Endothelial cell (in vitro differentiated cells): ENCODE measurements at places on chromosomes 16 and 17. TPM values are rescaled to one million over a fixed set of nuclear protein-coding genes. Genes with fewer than 3 reads are reported as not detected.

SEPTIN1 gene
- 1.6 TPM for total RNA-seq

ACE gene
- total RNA-seq: 44.8 TPM

- peaks cover 12% of the 10 kb centered on the region for H3K27me3 ChIP-seq
- no peak for DNase-seq
- peaks cover 8% of the 10 kb centered on the region for H3K36me3 ChIP-seq
- peaks cover 2% of the 10 kb centered on the region for H3K4me1 ChIP-seq
- no peak overlapping the region for H3K27ac ChIP-seq
- no peak overlapping the region for H3K4me3 ChIP-seq
Measured at GRCh38 chr17:46869975-46870803, 18.8 kb downstream of the WNT9B start.

GRCh38 chr16:12750554-12750918, 53.2 kb downstream of the CPPED1 start:
- DNase-seq: no peak
- no peaks in the 10 kb centered on the region for H3K27me3 ChIP-seq
- no peak overlapping the region for H3K27ac ChIP-seq

GRCh38 chr17:76659928-76660655, 16.5 kb upstream of the ST6GALNAC1 start:
- no peak for DNase-seq
- H3K4me1 ChIP-seq: peaks cover 7% of the 10 kb centered on the region
- no peaks in the 10 kb centered on the region for H3K27me3 ChIP-seq
- no peak overlapping the region for H3K4me3 ChIP-seq
- no peaks in the 10 kb centered on the region for H3K36me3 ChIP-seq

- DNase-seq: no peak
- no peaks in the 10 kb centered on the region for H3K36me3 ChIP-seq
- H3K27ac ChIP-seq: no peak overlapping the region
- no peak overlapping the region for H3K4me3 ChIP-seq
- peaks cover 4% of the 10 kb centered on the region for H3K27me3 ChIP-seq
- peaks cover 24% of the 10 kb centered on the region for H3K4me1 ChIP-seq
Measured at GRCh38 chr16:79767421-79768275, 167.1 kb upstream of the MAF start.

- H3K4me3 ChIP-seq: peak within 1 kb of the TSS; percentile 69
- peaks cover 11% of the 10 kb centered on the region for H3K27me3 ChIP-seq
- H3K27ac ChIP-seq: peak within 1 kb of the TSS; percentile 92
- H3K4me1 ChIP-seq: peaks cover 36% of the 10 kb centered on the region
- peaks cover 6% of the 10 kb centered on the region for H3K36me3 ChIP-seq
- no peak for DNase-seq
Measured at GRCh38 chr17:7558544-7559319, at the start of gene TNFSF13. Gene TNFSF13 (plus strand): TSS chr17:7558750. CDS start chr17:7559040, 290 bp downstream.

DNA sequence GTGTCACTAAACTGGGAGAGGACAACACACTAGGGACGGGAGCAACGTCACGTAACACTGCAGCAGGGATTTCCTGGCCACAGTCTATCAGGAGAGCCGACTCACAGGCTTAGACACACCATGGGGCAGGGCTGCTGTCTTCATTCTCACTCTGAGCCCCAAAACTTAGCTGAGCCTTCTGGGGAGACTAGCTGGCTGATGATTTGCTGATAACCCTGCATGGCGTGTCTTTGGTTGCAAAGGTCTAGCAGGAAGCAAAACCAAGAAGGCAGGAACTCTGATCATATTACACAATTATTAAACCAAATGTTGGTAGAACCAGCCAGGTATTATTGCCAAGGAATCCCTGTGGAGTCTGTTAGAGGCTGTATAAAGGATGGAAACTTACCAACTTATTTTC, 345.0 kb downstream of the SLC39A11 start:
- no peak overlapping the region for H3K27ac ChIP-seq
- H3K4me1 ChIP-seq: no peaks in the 10 kb centered on the region
- no peak for DNase-seq
- H3K4me3 ChIP-seq: no peak overlapping the region

DNA sequence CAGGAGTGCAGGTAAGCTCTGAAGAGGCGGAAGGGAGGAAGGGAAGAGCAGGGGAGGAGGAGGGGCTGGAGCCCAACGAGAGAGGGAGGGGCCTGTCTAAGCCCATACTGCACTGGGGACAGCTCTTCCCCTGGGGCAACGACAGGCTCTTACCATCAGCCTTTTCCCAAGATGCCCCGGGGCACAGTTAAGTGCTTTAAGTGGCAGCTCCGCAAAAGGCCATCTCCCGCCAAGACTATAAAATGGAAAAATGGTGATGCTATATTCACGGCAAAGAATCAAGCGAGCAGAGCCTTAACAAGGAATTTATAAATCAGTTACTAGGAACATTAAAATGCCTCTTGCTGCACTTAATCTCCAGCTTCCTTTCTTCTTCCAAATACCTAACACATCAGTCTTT, 110.2 kb upstream of the NLRP1 start:
- H3K36me3 ChIP-seq: no peaks in the 10 kb centered on the region
- no peak overlapping the region for H3K27ac ChIP-seq
- H3K4me1 ChIP-seq: no peaks in the 10 kb centered on the region
- H3K27me3 ChIP-seq: peaks cover 3% of the 10 kb centered on the region

- no peak overlapping the region for H3K4me3 ChIP-seq
- H3K36me3 ChIP-seq: no peaks in the 10 kb centered on the region
- H3K4me1 ChIP-seq: no peaks in the 10 kb centered on the region
- H3K27ac ChIP-seq: no peak overlapping the region
Measured at GRCh38 chr17:72063262-72063661, 57.6 kb upstream of the SOX9 start.

- peaks cover 14% of the 10 kb centered on the region for H3K4me1 ChIP-seq
- no peak for DNase-seq
- H3K27ac ChIP-seq: no peak overlapping the region
- H3K27me3 ChIP-seq: peaks cover 3% of the 10 kb centered on the region
- H3K4me3 ChIP-seq: no peak overlapping the region
Measured at GRCh38 chr16:49527611-49528010, 154.0 kb downstream of the C16orf78 start.

- DNase-seq: no peak
- no peak overlapping the region for H3K27ac ChIP-seq
- no peak overlapping the region for H3K4me3 ChIP-seq
- H3K36me3 ChIP-seq: peaks cover 10% of the 10 kb centered on the region
- H3K4me1 ChIP-seq: peaks cover 44% of the 10 kb centered on the region
Measured at GRCh38 chr17:55726440-55726839, 3.8 kb upstream of the TMEM100 start.

- H3K4me3 ChIP-seq: no peak overlapping the region
- peaks cover 11% of the 10 kb centered on the region for H3K27me3 ChIP-seq
- H3K27ac ChIP-seq: no peak overlapping the region
- no peak for DNase-seq
- peaks cover 1% of the 10 kb centered on the region for H3K36me3 ChIP-seq
Measured at GRCh38 chr17:16453493-16453851, 38.1 kb downstream of the TRPV2 start.

DNA sequence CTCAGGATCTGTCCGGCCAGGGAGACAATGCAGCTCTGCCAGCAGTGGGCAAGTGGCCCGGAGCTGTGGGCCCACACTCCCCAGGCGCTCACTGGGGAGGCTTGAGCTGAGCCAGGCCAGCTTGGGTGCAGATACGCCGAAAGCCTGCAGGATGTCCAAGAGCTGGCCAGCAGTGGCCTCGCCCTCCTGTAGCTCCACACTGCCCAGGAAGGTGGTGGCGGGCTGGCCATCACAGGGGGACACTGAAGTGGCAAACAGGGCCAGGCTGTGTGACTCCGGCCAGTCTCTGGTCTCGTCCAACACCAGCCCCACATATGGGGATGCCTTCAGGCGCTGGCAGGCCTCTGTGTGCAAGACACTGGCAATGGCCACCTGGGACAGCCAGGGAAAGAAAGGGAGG, 9.6 kb downstream of the C17orf113 start:
- H3K36me3 ChIP-seq: no peaks in the 10 kb centered on the region
- H3K4me1 ChIP-seq: no peaks in the 10 kb centered on the region
- H3K4me3 ChIP-seq: no peak overlapping the region
- no peaks in the 10 kb centered on the region for H3K27me3 ChIP-seq
- no peak for DNase-seq
- H3K27ac ChIP-seq: no peak overlapping the region

DNA sequence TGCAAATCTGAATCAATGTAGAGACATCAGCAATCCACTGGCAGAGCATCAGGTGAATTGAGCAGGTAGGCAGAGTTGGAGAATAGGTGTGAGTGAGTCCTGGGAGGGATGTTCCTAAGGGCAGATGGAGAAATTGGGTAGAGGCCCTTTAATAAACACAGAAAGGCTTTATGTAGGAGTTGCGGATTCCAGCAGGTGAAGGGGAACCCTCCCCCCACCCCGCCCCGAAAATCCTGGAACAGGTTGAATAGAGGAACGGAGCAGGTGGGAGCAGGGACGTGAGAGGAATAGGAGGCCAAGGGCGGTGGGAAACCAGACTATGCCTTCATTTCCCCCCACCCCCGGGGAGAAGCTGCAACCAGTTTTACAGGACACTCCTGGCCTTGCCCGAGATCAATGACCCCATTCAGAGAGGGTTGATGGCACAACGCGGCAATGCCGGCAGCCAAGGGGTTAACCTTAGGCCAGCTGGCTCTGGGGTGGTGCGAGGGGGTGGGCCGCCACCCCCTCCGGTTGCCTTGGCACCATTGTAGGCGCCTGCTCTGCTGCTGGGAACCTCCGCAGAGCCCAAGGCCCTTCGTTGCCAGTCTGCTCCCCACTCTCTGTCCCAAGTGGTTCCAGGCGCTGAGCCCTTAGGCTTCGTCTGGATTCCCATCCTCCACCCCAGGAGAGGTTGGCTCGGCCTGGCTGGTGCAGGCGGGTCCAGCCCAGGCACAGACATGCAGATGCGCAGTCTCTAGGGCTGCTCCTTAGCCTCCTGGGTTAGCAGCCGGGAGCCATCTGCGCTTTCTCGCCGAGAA, 814 bp upstream of the RUNDC3A start:
- H3K27ac ChIP-seq: no peak overlapping the region
- no peaks in the 10 kb centered on the region for H3K36me3 ChIP-seq
- peaks cover 9% of the 10 kb centered on the region for H3K27me3 ChIP-seq
- H3K4me1 ChIP-seq: peaks cover 4% of the 10 kb centered on the region
- H3K4me3 ChIP-seq: peak overlapping the region; percentile 61

CALB2 gene
- 12.9 TPM for total RNA-seq
